ENCODE measurements at places on chromosomes 7 and 10.

GRCh38 chr10:6813856-6814255 is 233.8 kb upstream of the PRKCQ start:
- peak; percentile 15 for DNase-seq

GRCh38 chr7:30505174-30505697 is 607 bp upstream of the GGCT start:
- DNase-seq = no peak

DNA sequence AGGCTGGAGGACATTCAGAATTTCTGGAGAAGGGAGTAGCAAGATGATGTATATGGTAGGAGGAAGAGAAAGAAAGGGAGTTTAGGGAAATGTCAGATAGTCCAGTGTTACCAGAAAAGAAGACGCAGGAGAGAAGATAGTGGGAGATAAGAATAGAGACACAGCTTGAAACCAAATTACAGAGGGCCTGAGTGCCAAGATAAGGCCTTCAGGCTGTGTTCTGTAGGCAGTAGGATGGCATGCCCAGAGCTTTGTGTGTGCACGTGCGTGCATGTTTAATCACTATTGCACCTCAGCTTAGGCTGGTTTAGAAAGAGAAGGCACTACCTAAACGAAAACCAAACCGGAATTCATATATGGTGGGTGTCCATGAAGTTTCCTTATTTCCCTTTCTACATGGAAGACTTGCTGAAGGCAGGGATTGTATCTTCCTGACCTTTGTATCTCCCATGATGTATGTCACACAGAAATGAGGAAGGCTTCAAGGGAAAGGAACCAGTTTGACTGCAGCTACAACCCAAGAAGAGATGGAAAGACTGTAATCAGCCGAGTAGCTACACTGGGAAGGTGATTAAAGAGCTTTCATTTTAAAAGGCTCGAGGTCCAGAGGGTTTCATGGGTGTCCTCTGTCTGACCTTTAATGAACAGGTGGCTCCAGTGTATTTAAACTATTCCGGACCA is 35.8 kb upstream of the BHLHA15 start:
- no peak for DNase-seq

DNA sequence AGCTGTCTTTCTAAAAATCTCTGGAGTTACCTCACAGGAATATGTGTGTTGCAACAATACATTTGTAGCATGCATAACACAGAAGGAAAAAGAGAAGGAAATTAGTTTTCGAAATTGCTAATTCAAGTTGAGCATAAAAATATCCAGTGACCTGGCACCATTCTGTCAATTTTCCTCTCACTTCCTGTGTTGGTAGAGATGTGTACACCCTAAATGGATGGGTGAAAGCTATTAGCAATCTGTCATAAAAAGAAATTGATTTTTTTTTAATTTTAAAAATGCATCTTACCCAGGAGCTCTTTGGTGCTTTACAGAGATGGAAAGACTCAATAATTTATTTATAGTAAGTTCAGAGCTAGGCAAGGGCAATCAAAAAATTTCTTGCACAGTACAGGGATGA is 333.3 kb upstream of the TMEM229A start:
- DNase-seq = no peak

GRCh38 chr7:31982962-31983361 is 87.2 kb downstream of the PDE1C start:
- DNase-seq = no peak

- DNase-seq = no peak
These were observed 21.6 kb downstream of the IDE start for GRCh38 chr10:92552310-92552709.

DNA sequence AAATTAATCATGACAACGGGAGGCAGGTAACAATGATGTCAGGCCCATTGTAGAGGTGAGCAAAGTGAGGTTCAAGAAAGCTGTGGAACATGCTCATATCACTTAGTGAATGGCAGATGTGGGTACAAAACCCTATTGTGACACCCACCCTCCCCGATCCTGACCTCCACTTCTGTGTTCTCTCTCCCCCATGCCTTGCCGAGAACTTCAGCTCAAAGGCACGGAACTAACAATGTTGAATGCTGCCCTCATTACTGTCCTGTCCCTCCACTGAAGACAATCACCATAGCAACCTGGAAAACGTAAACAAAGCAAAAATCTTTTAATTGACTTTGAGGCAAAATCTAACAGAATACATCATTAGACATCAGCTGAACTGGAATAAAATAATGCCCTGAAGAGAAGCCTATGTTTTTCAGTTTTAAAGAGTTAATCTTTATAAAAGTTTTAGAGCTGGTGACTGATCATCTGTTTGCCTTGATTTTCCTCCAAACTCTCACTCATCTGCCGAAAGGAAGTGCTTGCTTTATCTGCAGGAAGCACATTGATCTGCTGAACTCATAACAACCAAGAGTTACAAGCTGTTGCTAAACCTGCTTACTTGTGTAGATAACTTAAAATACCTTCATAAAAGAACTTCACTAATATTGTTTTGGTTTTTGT is 133.6 kb downstream of the CUBN start:
- peak; percentile 49 for DNase-seq

GRCh38 chr7:137878333-137878961 is 31.7 kb upstream of the DGKI start:
- DNase-seq = no peak

GRCh38 chr10:97713826-97714400 is 383 bp downstream of the MARVELD1 start:
- DNase-seq = peak; percentile 76

DNA sequence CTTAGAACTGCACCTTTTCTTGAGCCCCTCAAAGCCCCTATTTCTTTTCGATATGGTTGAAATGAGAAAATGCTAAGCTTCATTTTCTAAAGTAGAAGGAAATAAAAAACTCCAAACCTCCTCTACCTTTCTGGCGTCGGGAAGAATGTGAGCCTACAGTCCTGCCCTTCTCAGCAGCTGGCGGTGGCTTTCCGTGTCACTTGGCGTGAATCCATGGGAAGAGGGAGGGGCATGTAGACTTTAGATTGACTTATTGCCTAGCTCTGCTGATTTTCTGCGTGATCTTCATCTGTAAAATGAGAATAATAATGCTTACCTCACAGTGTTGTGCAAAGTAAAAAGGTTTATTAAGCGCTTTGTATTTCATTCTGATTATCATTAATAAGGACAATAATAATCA is 35.0 kb downstream of the PRR15 start:
- peak; percentile 20 for DNase-seq

GRCh38 chr7:74043523-74043951 is 15.6 kb downstream of the ELN start:
- no peak for DNase-seq

DNA sequence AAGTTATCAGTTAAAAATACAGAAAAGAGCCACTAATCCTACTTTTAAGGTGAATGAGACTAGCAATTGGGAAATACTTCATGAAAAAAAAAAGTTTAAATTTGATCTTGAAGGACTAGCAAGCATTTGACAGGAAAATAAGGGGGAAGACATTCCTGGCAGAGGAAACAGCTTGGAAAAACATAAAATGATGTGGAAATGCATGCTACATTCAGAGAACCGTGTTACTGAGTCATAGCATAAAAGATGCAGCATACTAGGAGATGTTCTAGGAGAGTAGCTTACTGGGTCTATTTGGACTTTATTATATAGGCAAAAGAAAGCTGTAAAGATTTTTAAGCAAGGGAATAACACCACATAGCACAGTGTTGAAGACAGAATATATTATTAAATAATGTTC is 108.6 kb upstream of the COL1A2 start:
- DNase-seq = no peak

DNA sequence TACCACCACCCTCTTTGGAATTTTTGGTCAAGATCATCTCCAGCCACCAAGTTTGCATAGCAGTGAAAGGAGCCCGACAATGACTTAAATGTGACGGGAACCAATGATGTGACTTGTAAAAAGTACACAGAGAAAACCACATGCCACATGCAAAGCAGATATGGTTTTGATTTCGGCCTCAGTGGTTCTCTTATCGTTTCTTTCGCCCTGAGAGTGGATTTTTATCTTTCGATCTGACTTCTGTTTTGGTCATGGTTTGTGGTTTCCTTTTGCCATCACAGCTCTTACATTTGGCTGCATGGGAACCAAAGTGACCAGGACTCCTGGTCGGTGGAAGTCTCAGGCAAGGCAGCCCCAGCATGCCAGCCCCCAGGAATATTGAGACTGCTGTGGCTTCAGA is 31.5 kb downstream of the TCF7L2 start:
- DNase-seq = no peak

DNA sequence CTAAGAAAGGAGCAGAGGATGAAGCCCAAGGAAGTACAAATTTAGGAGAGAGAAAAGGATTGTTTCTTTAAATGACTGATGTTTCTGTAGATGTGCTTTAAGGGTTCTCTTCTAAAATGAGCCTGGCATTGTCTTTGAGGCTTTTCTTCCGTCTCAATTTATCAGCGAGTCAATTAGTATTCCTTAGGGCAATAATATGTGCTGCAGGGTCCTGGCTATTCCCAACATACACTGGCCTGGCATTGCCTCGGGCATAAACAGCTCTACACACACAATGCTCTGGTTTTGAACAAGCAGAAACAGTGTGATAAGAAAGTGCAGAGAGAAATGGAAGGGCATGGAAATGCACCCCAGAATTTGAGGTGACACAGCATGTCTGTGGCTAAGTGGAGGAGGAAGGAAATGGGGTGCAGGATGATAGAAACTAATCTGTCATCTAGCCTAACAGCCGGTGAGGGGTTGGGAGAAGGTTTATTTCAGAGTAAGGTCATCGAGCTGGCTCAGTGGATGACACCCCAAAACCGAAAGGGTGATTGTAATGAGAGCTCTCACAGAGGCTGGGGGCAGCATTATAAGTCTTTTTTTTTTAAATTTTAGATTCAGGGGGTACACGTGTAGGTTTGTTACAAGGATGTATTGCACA is 67.5 kb upstream of the ARHGAP21 start:
- no peak for DNase-seq

- no peak for DNase-seq
These were observed 226.1 kb downstream of the CDC14C start for GRCh38 chr7:49150486-49150885.

- DNase-seq = no peak
These were observed 32.7 kb upstream of the MAT1A start for GRCh38 chr10:80322158-80322557.

- peak; percentile 91 for DNase-seq
These were observed 31.5 kb upstream of the SMNDC1 start for GRCh38 chr10:110336111-110336721.

DNA sequence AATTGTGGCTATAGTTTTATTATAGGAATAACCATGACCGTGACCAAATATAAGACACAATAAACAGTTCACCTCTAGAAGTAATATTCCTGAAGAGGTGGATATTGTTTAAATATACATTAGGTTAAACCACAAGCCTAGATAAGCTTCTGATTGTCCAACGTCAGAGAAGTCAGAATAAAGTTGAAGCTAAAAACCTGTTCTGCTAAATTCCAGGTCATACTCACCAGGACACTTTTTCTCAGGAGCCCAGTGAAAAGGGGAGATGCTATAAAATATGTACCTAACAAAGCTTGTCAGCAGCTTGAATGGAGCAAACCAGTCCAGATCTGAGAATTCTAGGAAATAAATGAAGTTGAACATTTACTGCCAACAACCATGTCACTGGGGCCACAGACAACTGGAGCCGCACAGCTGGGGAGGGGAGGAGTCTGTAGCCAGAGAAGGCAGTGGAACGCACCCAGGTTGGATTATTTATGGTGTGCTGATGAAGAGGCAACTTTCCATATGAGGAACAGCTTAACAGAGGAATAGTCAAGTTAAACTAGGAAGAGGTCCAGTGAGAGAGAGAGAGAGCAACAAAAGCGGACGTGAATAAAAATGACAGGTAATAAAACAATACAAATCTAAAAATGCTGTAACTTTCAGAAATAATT is 191.1 kb downstream of the ZNF438 start:
- DNase-seq = no peak

- DNase-seq = no peak
These were observed at the start of gene CYP2C8 for GRCh38 chr10:95069286-95069685. Gene CYP2C8 (minus strand): TSS chr10:95069497. CDS start chr10:95069402, 95 bp downstream.

DNA sequence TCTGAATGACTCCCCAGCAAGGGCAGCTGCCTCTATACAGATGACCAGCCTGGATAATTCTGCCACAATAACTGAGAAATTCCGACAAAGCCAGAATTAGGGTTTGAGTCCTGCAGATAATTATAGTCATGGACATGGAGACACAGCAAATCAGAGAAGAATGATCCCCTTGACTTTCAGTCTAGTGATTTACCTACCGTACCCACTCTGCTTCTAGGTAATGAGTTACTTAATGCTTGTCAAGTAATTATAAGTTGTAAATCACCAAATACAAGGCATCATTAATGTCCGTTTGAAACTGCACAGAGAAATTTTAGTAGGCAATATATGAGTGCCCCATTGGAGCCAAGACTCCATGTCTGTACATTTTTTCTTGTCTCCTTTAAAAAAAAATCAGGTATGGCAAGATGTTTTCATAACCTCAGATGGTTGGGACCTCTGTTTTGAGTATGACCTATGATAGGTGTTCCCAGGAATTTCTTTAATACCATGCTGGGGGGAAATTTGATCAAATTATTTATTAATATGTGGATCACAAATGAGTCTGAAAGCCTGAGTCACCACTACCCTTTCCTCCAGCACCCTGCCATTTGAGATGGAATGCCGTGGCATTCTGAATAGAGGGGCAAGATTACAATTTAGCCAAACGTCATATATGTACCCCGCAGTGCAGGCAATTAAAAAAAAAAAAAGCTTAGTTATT is 5.5 kb upstream of the ARID5B start:
- DNase-seq = peak; percentile 63

GRCh38 chr7:83708531-83708930 is 59.6 kb upstream of the SEMA3E start:
- DNase-seq = no peak

DNA sequence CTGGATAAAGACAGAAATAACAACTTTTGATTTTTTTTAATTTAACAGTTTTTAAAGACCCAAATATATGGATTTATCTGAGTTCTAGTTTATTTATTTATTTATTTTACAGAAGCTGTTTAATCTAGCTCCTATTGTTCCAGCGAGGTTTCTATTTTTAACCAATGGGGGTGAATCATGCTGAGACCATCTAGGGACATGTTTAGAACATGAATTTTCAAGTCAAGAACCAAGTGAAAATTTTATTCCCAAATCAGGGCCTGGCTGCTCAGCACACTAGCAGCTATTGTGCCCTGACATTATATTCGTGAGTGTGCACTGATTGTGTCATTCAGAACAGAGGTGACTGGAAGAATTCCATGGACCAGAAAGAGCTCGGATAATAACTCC is 24.6 kb upstream of the MPP7 start:
- DNase-seq = no peak

- DNase-seq = no peak
These were observed 1.2 kb upstream of the PGAM2 start for GRCh38 chr7:44066494-44067063.
